SK-MEL-5 (cell line): ENCODE measurements at places on chromosomes 1 and 21. TPM values are rescaled to one million over a fixed set of nuclear protein-coding genes. Genes with fewer than 3 reads are reported as not detected.

The C1orf210 gene
- total RNA-seq = not detected in 2 replicates

The VSIG8 gene
- not detected in 2 replicates for total RNA-seq

The GJA4 gene
- not detected in 2 replicates for total RNA-seq

The MYBPH gene
- not detected in 2 replicates for total RNA-seq

The SIK1 gene
- 2.3 and 3.2 TPM in 2 replicates for total RNA-seq

The MATN1 gene
- total RNA-seq = 0.08 and 0.18 TPM in 2 replicates

The RAVER2 gene
- total RNA-seq = 10.8 and 11.4 TPM in 2 replicates

The RPS6KA1 gene
- 19.3 and 20.6 TPM in 2 replicates for total RNA-seq

The KCNT2 gene
- not detected in 2 replicates for total RNA-seq

The CSMD2 gene
- 0.03 TPM in 1 of 2 replicates, not detected in the other for total RNA-seq

The CELF3 gene
- not detected in 2 replicates for total RNA-seq

The CLCN6 gene
- 6.2 and 7.9 TPM in 2 replicates for total RNA-seq

The ZBED6 gene
- total RNA-seq = 10.3 and 14.7 TPM in 2 replicates

The CFAP141 gene
- total RNA-seq = not detected in 2 replicates
